ENCODE measurements at places on chromosomes 6 and 20.

DNA sequence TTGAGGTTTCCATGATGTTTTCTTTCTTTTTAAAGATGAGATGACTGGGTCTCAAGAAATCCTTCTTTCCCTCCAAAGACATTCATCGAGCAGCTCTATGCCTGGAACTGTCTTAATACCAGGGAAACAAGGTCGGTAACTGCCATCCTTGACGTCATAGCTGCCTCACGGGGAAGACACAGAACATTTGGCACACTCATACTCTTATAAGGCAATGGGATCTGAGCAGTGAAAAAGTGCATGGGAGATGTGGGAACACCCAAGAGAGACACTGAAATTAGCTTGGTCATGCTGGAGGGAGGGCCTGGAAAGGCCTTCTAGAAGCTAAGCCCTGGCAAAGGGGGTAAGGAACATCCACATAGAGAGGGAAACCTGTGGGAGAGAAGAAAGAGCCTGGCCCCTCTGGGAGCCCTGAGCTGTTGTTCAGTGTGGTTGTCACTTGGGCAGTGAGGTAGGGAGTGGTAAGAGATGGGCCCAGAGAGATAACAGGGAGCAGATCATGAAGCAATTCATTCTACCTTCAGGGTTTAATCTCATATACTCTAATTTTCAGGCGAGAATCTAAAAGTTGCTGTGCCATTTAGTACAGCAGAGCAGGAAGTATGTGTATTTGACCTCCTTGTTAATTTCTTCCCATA is 30.8 kb downstream of the CLIC5 start:
- DNase-seq = no peak

DNA sequence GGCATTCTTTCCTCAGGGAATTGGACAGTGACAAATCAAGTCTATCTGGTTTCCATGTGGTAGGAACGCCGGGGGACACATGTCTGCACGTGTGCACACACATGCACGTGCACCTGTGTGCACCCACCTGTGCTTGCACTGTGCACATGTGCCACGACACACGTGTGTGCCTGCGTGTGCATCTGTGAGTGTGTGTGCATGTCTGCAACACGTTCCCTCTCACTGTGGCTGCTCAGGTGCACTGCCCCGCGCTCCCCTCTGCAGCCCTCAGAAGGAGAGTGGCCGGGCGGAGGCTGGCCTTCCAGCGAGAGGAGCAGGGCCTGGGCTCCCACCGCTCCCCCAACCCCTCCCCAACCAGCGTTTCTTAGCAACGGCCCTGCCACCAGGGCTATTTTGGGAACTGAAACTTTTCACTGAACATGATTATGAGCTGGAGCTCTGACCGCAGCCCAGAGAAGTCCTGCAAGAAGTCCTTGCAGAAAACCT is 147.8 kb downstream of the PHACTR3 start:
- DNase-seq = no peak

GRCh38 chr20:45998761-45999160 is 9.9 kb upstream of the MMP9 start:
- no peak for DNase-seq

DNA sequence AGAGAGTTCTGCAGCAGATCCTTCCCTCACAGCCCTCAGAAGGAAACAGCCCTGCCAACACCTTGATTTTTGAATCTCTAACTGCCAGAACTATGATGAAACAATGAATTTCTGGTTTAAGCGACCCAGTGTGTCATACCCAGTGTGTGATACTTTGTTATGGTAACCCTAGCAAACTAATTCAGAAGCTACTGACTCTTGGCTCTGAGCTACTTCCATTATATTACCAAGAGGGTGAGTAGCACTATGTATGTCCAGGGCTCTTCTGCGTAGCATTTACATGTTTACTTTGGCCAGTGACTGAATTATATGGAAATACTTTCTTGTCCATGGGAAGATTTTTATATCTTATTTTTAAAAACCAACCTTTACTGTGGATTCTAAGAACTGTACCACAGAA is 16.7 kb downstream of the ANKRD66 start:
- DNase-seq = no peak

- DNase-seq = no peak
Measured at GRCh38 chr6:36867471-36868224, 7.0 kb downstream of the PPIL1 start.

GRCh38 chr6:45576648-45577624 is 199.2 kb upstream of the SUPT3H start:
- no peak for DNase-seq

DNA sequence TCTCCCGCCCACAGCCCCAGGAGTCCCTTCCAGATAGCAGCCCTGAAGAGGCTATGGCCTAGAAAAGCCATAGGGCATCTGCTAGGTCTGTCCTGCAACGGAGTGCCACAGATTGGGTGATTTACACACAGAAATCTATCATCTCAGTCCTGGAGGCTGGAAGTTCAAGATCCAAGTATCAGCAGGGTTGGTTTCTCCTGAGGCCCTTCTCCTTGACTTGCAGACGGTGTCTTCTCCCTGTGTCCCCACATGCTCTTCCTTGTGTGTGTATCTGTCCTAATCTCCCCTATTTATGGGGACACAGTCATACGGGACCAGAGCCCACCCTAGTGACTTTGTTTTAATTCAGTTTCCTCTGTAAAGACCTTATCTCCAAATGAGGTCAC is 15.3 kb downstream of the FOXF2 start:
- DNase-seq = no peak

DNA sequence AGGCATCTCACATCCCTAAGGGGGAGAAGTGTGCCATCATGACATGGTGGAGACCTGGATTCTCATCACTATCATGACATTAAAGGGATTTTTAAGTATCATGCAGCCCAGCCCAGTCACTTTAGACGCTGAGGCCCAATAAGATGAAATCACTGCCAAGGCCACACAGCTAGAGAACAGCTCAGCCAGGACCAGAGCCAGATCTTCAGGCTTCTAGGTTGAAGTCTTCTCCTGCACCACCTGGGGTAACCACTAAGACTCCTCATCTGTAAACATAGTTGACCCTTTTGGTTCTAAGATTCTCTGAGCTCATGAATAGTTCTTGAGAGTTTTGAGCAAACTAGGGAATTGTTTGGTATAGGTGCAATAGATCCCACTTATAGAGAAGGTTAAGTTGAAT is 125.1 kb downstream of the TCP11 start:
- no peak for DNase-seq

- no peak for DNase-seq
Measured at GRCh38 chr20:44026647-44027342, 112.1 kb downstream of the TOX2 start.

DNA sequence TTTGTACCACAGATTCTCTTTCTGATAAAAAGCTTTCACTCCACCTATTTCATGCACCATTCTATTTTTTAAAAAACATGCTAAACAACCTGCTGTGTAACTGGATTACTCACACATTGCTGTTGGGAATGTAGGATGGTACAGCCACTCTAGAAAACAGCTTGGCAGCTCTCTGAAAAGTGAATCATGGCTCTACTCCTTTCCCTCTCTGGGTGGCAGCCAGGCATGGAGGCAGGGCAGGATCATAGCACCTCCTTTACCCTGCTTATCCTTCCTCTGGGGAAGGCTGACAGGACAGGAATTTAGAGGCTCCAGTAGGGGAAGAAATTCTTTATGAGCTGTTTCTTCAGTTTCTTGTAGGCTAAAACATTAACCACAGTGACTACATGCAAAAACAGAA is 6.7 kb upstream of the VNN2 start:
- no peak for DNase-seq

DNA sequence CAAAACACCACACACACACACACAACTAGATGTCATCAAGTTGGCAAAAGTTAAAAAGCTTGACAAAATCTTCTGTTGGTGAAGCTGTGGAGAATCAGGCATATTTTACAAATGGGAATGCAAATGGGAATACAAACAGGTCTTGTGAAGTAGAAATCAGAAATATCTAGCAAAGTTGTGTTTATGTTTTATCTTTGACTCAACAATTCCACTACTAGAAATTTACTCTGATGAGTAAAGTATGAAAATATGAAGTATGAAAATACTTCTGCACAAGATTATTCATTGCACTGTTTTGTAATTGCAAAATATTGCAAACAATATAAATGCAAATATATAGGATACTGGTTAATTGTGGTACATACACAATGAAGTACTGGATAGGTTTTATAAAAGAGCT is 1166.0 kb upstream of the GJE1 start:
- no peak for DNase-seq

DNA sequence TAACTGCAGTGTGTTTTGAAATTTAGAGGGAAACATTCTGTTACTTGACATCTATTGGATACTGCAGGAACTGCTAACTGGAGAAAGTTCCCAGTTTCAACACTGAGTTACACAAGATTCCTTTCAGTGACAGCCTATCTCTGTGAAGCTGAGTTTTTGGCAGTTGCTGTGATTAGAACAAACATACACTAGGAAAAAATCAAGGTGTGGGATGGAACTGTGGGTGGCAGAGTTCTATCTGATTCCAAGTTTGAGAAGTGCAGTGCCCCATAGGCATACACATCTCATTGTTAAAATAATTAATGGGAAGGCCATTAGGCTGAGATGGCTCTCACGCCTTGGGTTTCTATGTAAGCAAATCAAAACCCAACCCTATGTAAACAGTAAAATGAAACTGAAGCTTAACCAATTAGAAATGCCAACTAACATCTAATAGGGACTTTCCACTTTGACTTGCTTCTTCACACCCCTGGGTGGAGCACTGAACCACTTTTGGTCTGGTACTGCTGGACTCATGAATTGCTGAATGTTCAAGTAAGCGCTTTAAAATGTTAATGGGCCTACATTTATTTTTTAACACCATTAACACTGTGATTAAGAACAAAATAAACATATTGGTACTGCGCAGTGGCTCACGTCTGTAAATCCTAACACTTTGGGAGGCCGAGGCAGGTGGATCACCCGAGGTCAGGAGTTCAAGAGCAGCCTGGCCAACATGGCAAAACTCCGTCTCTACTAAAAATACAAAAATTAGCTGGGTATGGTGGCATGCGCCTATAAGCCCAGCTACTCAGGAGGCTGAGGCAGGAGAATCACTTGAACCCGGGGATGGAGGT is 55.2 kb upstream of the TBC1D7 start:
- no peak for DNase-seq

- DNase-seq = no peak
Measured at GRCh38 chr6:131427434-131428058, 145.5 kb upstream of the ARG1 start.
